ENCODE measurements at places on chromosomes 12 and 14.

DNA sequence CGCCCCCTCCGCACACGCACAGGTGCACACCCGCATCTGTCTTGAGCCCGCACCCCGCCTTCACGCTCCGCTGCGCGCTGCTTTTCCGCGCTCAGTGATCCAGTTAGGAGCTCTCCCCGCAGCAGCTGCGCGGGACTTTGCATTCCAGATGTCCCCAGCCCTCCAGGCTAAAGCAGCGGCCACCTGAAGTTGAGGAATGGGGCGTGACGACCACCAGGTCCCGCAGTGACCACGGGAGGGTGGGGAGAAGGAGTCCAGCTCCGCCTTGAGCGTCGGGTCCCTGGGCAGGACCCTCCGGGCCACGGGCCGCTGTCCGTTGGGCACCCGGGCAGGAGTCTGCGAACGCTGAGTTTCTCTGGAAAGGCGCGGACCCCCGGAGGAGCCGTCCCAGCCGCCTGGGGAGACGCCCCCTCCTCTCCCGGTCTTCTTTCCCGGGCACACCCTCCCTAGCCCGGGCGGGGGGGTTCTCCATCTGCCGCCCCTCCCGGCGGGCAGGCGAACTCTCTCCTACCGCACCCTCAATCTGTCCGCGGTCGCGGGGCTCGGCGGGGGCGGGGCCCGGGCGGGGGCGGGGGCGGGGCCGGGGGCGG lies 334 bp upstream of the TMEM132C start:
- no peak for DNase-seq

DNA sequence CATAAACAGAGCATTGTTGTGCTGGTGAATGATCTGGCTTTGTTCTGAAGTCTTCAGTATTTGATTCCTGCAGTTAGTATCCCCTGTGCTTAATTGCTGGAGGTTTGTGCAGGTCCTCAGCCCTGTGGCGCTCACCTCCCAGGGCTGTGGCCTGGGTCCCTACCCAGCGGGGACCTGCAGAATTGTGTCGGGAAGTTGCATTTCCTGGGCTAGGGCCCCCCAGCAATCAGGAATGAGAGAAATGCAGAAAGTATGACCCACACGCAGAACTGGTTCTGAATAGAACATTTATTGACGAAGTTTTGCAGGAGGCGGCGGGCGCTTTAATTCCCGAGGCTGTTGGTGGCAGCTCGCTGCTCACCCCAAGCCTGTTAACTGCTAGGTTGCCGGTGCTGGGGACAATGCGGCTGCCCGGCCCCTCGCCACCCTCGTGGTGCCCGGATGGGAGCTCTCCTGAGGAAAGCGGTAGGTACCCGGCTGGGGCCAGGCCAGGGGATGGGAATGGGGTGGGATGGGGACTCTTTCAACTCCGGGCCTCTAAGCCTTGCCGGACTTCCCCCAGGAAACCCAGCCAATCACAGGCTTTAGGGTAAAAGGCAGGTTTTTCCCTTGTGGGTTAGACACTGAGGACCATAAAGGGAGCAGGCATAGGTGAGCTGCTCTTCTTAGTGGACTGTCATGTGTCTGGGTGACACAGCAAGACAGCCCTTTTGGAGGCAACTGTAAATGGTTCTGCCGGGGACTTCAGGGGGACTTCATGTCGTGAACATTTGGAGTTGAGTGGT lies 11.6 kb downstream of the PLEKHG3 start:
- DNase-seq, result no peak

DNA sequence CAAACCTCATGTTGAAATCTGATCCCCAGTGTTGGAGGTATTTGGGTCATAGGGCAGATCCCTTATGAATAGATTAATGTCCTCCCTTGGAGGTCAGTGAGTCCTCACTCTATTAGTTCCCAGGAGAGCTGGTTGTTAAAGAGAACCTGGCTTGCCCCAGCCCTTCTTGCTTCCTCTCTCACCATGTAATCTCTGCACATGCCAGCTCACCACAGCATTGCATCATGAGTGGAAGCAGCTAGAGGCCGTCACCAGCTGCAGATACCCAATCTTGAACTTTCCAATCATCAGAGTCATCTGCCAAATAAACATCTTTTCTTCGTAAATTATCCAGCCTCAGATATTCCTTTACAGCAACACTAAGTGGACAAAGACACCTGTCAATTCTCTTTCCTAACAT lies 161.8 kb upstream of the IGF1 start:
- no peak for DNase-seq

DNA sequence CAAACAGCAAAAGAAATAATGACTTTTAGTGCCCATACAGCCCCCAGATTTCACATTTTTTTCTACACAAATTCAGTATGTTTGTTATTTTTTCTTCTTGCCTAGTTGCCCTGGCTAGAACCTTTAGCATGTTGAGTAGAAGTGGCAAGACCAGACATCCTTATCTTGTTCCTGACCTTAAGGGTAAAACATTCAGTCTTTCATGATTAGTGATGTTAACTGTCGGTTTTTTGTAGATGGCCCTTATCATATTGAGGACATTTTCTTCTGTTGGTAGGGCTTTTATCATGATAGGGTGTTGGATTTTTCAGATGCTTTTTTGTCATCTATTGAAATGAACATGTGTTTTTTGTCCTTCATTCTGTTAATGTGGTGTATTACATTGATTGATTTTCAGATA lies 17.1 kb downstream of the IRAK3 start:
- DNase-seq, result no peak

Data from activated naive CD4-positive, alpha-beta T cell treated with Interleukin-2 at 50 U/mL for 16 hours (primary cell).